ENCODE measurements at places on chromosomes 13 and 19.
A peak's percentile ranks its signal among the peaks of the same experiment; 100 is the strongest.

DNA sequence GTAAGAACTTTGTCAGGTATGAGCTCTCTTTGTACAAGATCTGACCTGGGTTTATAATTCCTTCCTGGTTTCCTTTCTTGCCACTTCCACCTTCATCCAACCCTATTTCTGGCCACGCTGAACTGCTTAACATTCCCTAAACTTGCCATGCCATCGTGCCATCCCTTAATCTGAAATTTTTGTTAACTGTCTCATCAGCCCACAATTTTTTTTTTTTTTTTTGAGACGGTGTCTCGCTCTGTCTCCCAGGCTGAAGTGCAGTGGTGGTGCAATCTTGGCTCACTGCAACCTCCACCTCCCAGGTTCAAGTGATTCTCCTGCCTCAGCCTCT is 144.6 kb downstream of the GGACT start:
- no peak for DNase-seq
- H3K27me3 ChIP-seq = no peaks in the 10 kb centered on the region
- H3K4me1 ChIP-seq = peaks cover 2% of the 10 kb centered on the region
- no peak overlapping the region for H3K4me3 ChIP-seq
- H3K36me3 ChIP-seq = peaks cover 5% of the 10 kb centered on the region

GRCh38 chr19:51333836-51334460 is 8.0 kb downstream of the VSIG10L start:
- H3K4me3 ChIP-seq = no peak overlapping the region
- DNase-seq = no peak
- H3K27ac ChIP-seq = no peak overlapping the region
- peaks cover 37% of the 10 kb centered on the region for H3K36me3 ChIP-seq
- H3K27me3 ChIP-seq = peaks cover 45% of the 10 kb centered on the region

DNA sequence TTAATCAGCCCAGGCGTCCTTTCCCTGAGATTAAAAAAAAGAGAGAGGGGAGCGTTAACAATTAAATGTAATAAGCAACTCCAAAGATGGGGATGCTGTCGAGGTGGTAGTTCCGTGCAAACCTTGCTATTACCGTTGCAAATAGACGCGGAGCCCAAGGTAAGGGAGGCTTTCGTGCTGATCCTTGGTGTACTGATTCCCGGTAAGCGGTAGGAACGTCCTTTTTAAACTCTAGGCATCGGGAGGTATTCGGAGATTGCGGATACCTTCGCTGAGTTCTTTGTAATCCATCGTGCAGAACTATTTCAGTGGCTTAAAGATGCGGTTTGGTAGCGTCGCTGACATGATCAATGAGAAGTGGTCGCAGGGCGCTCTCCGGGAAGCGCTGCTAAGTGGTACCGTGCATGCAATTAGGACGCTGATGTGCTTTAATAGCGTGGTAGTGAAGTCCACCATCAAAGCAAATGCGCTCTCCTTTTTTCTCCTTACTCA is 3.1 kb downstream of the SLITRK5 start:
- H3K27me3 ChIP-seq = peaks cover 52% of the 10 kb centered on the region
- H3K27ac ChIP-seq = no peak overlapping the region
- H3K4me1 ChIP-seq = peaks cover 60% of the 10 kb centered on the region
- H3K36me3 ChIP-seq = peaks cover 6% of the 10 kb centered on the region
- no peak for DNase-seq
- no peak overlapping the region for H3K4me3 ChIP-seq

DNA sequence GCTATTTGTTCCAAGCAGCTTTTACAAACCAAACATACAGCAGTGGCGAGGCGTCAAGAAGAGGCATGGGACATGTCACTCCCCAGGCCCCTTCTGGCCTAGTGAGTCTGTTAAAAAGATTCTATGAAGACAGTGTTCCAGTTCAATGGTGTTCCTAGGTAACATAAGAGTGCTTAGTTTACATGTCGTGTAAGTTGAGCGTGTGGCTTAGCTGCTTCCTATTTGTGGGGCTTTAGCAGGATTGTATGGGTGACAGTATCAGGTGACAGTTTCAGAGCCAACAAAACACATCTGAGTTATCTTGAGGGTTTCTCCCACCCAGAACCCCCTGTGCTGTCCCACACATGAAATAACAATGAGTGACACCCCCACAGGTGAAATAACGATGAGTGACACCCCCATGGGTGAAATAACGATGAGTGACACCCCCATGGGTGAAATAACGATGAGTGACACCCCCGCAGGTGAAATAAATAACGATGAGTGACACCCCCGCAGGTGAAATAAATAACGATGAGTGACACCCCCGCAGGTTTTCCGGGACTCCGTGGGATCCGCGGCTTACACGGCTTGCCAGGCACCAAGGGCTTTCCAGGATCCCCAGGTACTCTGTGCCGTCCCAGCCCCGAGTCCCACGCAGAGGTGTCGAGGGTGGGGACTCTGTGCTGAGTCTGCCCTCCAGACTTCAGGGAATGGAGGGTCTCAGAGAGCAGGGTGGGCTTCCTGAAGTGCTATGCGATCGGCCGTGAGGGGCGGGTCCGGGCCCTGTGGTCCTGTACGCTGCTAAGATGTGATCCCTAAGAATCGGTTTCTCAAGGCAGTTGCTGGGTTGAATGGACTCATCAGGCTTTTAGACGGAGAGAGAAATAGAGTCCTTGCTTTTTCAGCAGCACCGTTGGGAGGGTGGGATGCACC is 68.6 kb downstream of the RAB20 start:
- no peak for DNase-seq
- H3K27ac ChIP-seq = no peak overlapping the region
- H3K36me3 ChIP-seq = no peaks in the 10 kb centered on the region
- no peak overlapping the region for H3K4me3 ChIP-seq
- H3K4me1 ChIP-seq = no peaks in the 10 kb centered on the region
- no peaks in the 10 kb centered on the region for H3K27me3 ChIP-seq

GRCh38 chr13:59734393-59734792 is 429.3 kb downstream of the DIAPH3 start:
- H3K36me3 ChIP-seq = no peaks in the 10 kb centered on the region
- DNase-seq = peak; percentile 23
- no peaks in the 10 kb centered on the region for H3K27me3 ChIP-seq
- H3K4me1 ChIP-seq = peaks cover 2% of the 10 kb centered on the region

DNA sequence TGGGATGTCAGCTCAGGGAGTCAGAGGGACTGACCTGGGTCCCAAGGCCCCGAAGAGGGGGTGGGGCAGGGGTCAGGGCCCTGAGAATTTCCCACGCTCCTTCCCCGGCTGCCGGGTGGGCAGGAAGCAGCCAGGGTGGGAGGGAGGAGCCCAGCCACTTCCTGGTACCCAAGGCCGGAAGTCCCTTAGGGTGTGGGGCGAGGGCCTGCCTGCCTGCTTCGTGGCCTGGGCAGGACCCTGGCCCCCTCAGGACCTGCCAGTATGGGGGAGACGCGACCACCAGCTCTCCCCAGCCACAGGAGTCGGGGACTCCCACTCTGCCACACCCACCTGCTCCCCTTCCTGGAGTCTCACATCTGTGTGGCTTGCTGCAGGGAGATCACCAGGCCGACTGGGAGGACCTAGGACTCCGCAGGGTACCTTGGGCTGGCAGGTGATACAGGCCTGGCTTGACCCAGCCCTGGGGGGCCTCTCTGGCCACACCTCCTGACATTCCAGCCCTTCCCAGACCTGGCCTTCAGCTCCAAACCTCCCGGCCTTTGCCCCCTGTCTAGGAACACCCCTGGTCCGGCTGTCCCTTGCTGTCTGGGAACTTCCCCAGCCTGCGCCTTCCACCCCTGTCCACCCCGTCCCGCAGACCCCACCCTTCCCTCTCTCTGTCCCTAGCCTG is 9.8 kb upstream of the CIRBP start:
- H3K36me3 ChIP-seq = peaks cover 28% of the 10 kb centered on the region
- no peaks in the 10 kb centered on the region for H3K27me3 ChIP-seq
- peaks cover 51% of the 10 kb centered on the region for H3K4me1 ChIP-seq
- peak; percentile 72 for DNase-seq

GRCh38 chr13:29923554-29924481 is 73.4 kb upstream of the UBL3 start:
- peak; percentile 8 for DNase-seq
- no peak overlapping the region for H3K4me3 ChIP-seq
- H3K27me3 ChIP-seq = peaks cover 6% of the 10 kb centered on the region
- H3K4me1 ChIP-seq = peaks cover 5% of the 10 kb centered on the region

Measured in stimulated activated naive B cell treated with anti-CD40 and anti-IgM and Interleukin-4, amounts not matched to agents 10 μg/mL and 1 μg/mL and 100 μg/mL, for 72 hours (primary cell).